CD4-positive, alpha-beta T cell treated with Interferon gamma for 1 hour (primary cell): ENCODE measurements at places on chromosomes 11 and 22.

- DNase-seq: no peak
Measured at GRCh38 chr22:24953384-24954113, 1.0 kb downstream of the KIAA1671 start.

DNA sequence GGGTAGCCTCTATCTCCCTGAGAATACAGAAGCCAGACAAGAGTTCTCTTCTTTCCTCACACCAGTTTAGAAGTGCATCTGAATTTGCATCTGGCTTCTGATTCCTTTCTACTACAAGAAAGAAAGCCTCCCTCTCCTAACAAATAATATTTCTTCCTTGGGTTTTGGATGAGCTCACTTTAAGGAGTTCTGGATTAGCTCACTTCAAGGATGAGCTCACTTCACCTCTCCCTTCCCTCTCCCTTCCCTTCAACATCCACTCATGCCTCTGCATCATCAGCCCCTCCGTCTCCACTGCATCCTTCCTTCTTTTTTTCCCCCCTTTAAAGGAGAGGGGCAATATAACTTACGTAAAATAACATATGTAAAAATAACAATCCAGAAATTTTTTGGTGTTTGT lies 1.6 kb upstream of the MTNR1B start:
- DNase-seq: no peak

DNA sequence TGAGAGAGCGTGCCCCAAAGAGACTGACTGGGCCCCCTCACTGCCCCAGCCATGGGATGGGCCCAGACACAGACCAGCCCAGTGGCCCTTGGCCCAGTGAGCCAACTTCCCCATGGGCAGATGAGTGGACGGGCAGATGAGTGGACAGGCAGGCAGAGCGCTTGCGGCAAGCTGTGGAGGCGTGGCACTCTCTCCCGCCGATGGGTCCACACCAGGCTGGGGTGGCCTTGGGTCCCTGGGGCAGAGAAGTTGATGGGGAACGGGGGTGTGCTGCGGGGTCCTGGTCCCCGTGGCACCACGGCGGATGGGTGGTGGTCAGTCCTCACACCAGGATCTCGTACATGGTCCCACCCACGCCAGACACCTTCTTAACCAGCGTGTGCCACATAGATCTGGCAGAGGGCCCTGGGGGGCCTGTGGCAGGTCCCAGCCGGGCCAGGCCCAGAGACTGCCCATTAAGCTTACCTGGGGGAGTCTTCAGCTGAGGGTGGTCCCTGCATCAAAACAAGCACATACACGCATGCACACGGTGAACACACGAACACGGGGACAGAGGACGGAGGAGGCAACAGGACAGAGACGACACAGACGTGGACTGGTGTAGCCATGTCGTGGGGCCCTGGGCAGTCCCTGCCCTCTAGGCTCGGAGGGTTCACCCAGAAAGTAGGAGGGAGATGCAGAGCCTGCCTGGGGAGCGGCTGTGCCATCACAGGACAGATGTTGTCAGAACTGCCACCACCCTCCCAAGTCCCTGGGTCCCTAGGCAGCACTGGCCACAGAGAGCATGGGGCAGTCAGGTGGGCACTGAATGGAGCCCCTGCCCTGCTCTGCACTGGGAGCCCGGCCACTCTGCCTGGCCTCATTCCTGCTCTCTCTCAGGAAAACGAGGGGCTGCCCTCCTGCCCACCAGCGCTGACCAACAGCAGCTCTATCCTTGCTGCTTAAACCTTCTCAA lies 182.2 kb downstream of the IGLL1 start:
- DNase-seq: no peak

DNA sequence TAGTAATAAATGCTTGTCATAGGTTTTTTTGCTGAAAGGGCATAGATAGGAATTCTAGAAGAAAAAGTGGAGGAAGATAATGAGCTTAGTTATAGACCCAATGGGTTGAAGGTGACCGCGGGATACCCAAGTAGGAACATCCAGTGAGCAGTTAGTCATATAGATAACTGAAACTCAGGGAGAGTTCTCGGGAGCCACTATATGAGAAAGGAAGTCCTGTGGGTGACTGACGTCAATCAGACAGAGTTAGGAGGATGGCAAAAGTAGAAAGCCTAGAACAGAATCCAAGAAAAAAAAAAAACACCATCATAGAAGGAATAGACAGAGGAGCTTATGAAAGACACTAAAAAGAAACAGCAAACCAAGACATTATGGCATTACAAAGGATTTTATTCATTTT lies 1.6 kb upstream of the CNGA4 start:
- no peak for DNase-seq

GRCh38 chr11:44310206-44310462 lies 195 bp upstream of the ALX4 start:
- no peak for DNase-seq

DNA sequence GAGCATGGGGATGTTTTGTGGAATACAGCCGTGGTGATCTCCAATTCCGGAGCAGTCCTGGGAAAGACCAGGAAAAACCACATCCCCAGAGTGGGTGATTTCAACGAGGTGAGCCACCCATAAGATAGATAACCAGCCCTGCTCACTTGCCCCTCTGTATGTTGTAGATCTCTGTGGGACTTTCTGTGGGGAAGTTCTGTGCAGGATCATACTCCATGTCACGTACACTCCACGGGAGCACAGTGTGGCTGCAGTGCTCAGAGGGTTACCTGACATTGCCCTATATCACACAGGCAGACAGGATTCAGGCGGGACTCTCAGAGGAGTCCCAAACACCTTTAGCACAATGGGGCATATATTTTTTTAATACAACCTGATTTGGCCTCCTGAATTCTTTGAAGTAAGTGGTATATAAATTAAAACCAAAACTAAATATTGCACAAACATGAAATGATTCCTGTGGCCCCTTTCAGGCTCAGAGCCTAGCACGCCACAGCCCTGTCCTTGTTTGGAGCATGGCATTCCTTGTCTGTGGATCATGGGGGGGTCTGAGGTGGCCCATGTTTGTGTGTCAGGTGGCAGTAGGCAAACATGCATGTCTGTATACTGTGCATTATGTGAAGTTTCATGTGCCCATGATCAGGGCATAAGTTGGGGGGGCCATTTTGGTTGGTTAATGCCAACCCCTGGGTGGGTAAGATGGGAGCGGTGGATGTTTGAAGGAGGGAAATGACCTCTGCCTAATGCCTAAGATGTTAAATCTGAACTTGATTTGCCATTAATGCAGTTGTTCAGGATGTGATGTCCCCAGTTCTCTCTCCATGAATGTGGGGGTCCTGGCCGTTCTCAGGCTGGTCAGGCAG lies 18.5 kb downstream of the UPB1 start:
- no peak for DNase-seq

GRCh38 chr11:2885678-2886081 lies at the start of gene CDKN1C:
Gene CDKN1C, minus strand, starts transcription at chr11:2885775. Its CDS starts 319 bp downstream, at chr11:2885456.
- peak; percentile 83 for DNase-seq

GRCh38 chr11:126892756-126893155 lies 107.8 kb downstream of the KIRREL3 start:
- no peak for DNase-seq

GRCh38 chr11:75355051-75355450 lies 3.6 kb upstream of the ARRB1 start:
- no peak for DNase-seq

DNA sequence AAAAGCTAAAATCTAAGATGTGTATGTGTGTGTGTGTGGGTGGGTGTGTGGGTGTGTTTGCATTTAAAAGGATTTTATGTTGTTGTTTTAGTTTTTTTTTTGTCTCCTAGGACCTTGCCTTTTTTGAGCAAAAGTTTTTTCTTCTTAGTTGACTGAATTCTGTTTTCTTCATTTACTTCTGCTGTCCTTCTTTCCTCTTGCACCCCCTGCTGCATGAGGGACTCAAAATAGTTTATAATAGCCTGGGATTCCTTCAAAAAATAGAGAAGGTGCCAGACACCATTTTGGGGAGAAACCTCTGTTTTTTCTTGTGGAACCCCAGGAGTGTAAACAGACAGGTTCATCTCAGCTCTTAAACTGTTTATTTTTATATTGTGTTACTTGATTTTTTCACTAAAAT lies 817.7 kb downstream of the TBC1D22A start:
- no peak for DNase-seq

GRCh38 chr11:66454247-66454646 lies 12.5 kb upstream of the PELI3 start:
- peak; percentile 23 for DNase-seq

DNA sequence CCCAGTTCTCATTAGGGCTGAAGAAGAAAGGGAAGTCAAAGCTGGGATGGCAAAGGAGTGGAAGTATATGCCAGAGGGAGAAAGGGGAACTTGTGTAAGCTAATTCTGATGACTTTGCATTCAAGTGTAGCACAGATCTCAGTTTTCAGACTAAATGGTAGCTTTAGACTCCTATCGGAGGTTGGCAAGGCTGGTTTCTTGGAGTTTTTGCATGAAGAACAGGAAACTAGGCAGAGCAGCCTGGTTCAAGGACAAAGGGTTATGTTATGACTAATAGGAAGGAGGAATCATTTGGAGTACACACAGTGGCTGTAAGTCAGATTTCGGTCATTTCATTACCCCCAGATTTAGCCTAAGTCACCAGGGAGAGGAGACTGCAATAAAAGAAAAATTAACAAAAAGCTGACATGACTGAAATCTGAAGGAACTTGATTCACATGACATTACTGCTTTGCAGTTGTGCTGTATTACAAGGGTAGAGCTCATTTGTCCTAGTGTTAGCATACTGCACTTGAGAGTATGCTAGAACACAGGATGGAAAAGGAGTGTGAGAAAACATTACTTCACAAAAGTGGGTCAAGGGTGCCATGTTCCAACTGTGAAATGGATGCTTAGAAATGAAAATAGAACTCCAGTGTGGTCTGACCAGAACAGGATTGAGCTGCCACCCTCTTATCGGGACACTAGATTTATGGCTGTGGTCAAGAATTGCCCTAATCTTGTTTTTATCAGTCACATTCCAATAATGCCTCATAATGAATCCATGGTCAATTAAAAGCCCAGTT lies 23.6 kb downstream of the ADM start:
- DNase-seq: no peak

GRCh38 chr11:21132146-21132720 lies 462.8 kb downstream of the NELL1 start:
- DNase-seq: no peak

- peak; percentile 79 for DNase-seq
Measured at GRCh38 chr22:43996170-43996980, 27.7 kb upstream of the PARVB start.

- DNase-seq: no peak
Measured at GRCh38 chr11:132959693-132960092, 572.6 kb downstream of the OPCML start.

- no peak for DNase-seq
Measured at GRCh38 chr11:40401132-40401853, 1058.2 kb downstream of the LRRC4C start.

DNA sequence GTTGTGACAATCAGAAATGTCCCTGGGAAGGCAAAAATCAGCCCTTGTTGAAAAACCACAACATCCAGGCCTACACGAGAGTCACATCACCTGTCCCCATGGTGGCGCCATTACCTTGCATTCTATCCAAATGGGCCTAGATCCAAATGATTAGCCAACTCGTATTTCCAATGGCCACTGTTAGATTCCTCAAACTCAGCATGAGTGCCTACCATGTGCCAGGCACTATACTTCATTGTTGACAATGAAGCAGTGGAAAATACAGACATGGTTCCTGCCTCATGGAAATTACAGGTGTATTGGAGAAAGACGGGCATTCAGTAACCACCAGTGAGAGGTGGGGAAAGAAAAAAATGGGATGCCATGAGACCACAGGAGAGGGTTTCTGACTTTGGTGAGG lies 29.8 kb upstream of the CREB3L1 start:
- no peak for DNase-seq

DNA sequence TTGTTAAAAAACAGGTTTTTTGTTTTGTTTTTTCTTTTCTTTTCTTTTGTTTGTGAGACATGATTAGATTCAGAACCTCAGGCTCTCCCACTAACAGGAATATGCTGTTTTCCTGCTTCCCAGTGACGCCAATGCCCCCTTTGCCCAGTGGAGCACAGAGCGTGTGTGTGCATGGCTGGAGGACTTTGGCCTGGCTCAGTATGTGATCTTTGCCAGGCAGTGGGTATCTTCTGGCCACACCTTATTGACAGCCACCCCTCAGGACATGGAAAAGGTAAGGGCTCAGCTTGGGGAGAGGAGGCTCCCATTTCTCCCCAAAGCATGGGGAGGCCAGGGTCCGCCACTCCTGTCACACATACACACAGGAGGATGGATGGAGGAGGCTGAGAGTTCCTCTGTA lies 25.0 kb downstream of the CYB5R2 start:
- DNase-seq: no peak

GRCh38 chr11:69574608-69575255 lies 66.2 kb upstream of the CCND1 start:
- no peak for DNase-seq

DNA sequence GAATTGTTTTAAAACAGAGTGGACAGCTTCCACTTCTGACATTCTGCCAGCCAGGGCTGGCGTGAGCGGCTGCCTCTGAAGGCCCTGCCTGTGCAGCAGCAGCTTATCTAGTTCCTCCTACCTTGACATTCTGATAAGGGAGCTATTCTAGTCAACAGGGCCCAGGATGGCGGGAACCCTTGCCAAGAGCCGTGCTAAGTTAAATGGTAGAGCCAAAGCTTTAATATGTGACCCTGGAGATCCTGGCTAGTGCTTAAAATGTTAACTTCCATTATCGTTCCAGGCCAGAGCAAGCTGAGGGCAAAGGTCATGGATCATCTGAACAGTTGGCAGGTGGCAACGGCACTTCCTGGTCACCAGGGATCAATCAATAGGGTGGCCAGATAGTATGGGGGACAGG lies 3.5 kb downstream of the KCNJ5 start:
- no peak for DNase-seq
